AG04449 (cell line): ENCODE measurements at places on chromosomes 16 and 17.
A peak's percentile ranks its signal among the peaks of the same experiment; 100 is the strongest.

DNA sequence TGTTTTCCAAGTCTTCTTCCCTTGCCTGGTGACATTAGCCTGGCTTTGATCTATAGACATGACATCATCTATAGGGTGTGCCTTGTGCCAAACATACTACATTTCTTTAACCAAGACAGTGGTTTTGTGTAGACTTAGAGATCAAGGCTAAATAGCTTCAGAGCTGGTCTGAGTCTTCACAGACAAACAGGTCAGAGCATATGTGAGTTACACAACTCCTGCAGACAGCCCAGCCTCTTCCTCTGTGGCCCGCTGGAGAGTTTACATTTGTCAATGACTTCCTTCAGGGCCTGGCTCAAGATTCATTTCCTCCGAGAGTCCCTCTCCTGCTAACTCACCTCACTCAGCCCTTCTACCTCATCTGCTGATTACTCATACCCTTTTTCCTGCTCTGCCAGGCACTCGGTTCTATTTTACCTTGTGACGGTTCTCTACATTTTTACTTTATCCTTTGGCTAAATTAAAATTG lies 73.1 kb upstream of the TANC2 start:
- DNase-seq = peak; percentile 51

DNA sequence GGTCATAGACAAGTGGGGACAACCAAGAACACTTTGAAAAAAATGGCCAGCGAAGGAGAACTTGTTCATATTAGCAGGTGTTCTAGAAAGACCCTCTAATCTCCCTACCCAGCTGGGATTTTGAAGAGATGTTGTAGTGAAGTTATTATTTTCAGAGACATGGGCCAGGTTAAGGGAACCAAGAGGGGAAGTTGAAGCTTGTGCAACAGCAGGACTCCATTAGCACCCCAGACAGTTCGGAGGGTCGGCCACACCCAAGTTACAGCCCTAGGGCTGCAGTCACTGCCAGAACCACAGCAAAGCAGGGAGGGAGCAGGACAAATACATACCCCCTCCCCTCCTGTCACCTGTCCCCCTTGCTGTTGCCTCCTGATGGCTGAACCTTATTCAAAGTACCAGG lies 42.3 kb downstream of the WSB1 start:
- DNase-seq = no peak

DNA sequence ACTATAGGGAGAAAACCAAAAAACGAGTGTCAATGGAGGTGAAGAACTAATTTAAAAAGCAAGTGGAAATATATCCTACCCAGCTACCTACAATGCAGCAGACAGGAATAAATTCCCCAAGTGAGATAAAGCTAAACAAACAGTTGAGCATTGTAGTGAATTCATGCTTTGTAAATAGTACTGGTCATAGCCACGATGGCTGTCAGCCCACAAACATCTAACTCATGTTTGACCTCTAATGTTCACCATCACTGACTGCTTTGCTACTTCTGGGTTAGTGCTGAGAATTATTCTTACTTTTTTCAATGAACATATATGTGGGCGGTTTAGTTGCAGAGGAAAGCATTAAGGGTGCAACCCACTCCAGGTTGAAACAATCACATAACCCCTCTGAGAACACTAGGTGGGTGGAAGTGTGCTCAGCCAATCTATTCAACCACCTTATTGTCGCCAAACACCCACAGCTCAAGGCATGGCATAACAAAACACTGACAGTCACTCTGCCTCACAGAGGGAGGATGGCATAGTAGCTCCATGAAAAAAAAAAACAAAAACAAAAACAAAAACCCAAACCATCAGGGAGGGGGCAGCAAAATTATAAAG lies 264.1 kb downstream of the ZFHX3 start:
- DNase-seq = no peak

DNA sequence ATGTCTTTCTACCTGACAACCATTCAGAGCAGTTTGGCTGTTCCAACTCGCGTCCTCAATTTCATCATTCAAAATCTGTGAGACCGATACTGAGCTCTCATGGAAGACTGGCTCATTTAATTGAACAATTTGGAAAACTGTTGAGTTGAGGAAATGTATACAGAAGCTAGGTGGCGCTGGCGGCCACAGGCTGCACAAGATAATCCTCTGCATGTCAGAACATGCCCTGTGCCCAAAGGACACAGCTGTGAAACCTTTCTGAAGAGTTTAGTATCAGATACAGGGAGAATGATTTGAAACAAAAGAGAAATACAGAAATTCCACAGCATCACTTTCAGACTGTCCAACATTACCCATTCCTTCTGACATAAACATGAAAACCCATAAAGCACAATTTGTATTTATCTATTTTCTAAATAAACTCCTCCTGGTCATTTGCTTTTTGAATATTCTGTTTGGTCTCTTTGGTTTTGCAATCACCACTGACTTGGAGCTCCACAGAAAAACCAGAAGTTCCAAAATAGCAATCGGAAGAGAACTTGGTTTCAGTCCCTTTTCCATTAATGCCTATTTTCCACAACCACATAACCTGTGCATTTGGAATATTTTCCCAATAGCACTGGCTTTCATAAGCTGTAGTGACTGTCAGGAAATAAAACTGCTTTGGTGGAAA lies 192.8 kb downstream of the MAP2K6 start:
- peak; percentile 42 for DNase-seq

DNA sequence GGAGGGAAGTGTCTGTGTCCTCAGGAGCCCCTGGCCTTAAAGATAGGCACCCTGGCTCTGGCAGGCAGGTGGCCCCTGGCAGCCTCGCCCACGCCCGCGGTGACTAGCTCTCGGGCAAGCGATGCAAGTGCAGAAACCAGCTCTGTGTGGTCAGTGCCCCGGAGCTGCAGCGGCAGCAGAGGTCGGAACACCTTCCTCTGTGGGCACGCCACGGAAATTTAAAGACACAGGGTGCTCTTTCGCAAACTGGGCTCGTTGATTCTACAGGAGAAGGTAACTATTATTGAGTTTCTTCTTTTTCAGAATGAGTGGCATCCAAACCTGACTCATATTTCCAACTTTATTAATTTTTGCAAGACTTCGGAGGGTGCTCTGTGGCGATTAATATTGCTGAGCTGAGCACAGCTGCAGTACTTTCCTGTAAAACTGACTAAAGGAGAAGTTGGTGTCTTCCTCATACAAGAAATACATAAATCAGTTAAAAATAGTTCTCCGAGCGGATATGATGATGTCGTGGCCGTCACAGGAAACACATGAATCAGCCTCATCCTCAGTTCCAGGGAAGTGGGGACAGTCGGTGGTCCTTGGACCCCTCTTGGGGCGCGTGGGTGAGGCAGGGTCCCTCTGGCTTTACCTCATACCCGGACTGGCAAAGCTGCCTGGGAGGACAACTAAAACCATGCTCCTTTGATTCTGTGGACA lies 120.2 kb downstream of the METRNL start:
- no peak for DNase-seq

GRCh38 chr17:35866341-35866950 lies 2.2 kb downstream of the HEATR9 start:
- no peak for DNase-seq

DNA sequence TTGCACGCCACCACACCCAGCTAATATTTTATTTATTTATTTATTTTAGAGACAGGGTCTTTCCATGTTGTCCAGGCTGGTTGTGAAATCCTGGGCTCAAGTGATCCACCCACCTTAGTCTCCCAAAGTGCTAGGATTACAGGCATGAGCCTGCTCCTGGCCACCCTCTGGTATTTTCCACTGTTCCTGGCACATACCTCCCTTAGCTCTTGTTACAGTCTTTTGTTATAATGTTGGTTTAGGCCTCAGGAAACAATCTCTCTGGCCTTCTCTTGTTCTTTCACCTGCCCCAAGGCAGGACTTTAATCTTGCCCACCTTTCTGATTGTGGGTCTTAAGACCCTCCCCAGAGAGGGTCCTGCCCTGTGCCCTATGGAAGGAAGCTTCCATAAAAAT lies 3.6 kb upstream of the CYTH1 start:
- DNase-seq = no peak

- no peak for DNase-seq
These were observed 6.6 kb downstream of the VASN start for GRCh38 chr16:4378161-4378666.

GRCh38 chr17:42708588-42708987 lies 26.3 kb downstream of the CNTNAP1 start:
- no peak for DNase-seq

GRCh38 chr17:45771271-45771959 lies 12.7 kb upstream of the CRHR1 start:
- DNase-seq = no peak

DNA sequence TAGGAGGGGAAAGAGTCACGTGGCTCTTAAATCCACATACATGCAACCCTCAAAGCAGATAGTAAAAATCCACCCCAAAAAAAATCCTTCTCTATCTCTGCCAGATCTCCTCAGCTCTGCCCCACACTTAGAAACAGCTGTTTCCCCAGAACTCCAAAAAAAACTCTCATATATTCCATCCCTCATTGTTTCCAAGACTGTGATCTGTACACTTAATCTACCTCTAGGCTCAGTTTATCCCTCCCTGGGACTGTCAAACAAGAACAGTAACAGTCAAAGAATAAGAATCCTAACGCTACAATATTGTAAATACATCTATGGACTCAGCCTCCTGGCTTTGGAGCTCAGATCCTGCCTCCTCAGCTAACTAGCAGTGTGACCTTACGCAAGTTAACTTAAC lies 11.6 kb downstream of the CUEDC1 start:
- no peak for DNase-seq

DNA sequence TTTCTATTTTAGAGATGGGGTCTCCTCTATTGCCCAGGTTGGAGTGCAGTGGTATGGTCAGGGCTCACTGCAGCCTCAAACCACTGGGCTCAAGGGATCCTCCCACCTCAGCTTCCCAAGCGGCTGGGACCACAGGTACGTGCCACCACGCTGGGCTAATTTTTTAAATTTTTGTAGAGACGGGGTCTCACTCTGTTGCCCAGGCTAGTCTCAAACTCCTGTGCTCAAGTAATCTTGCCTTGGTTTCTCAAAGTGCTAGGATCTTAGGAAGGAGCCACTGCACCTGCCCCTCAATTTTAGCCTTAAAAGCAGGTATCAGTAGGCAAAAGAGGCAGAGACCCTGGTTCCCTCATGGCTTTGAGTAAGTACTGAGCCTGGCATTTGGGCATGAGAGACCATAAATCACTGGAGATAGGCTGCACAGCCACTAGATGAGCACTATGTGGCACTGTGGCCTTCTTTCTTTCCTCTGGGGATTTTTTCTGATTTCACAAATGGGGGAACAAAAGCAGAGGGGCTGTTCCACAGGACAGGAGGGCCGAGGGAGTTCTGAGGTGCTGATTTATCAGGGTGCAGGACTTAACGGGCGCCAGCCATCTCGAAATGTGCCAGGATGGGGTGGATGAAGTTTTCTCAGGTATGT lies 82.2 kb downstream of the PLXDC1 start:
- DNase-seq = no peak

DNA sequence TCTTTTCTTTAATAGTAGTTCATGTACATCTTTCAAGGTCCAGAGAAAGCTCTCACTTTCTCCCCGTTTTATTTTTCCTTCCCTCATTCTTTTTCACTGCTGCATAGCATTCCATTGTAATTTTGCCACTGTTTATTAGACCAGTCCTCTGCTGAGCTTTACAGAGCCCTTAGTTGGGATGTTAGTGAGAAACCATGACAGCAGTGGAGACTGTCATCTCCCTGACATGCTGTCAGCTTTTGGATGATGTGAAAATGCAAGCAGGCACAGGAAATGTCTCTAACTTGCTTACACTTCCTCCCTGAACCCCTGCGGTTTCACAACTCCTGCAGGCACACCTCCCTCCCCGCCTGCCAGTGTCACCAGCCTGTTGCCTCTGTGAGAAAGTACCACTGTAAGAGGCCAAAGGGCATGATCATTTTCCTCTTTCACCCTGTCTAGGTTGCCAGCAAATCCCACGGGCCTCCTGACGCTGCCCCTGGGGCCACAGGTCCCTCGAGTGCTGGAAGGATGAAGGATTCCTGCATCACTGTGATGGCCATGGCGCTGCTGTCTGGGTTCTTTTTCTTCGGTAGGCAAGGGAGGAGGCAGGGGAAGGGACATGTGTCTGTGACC lies at the start of gene ITGAL:
ITGAL (plus strand) TSS at position 415 of the 615 bp plus-strand sequence; CDS start at position 511, 96 bp downstream.
- DNase-seq = no peak
